HuH-7.5 (cell line): ENCODE measurements at places on chromosomes 2 and 18.

GRCh38 chr2:225055714-225056113 is 13.4 kb upstream of the DOCK10 start:
- no peak for DNase-seq

GRCh38 chr2:215966274-215966673 is 47.1 kb downstream of the MREG start:
- no peak for DNase-seq

GRCh38 chr2:174827371-174828369 is 63.4 kb upstream of the CHRNA1 start:
- no peak for DNase-seq

DNA sequence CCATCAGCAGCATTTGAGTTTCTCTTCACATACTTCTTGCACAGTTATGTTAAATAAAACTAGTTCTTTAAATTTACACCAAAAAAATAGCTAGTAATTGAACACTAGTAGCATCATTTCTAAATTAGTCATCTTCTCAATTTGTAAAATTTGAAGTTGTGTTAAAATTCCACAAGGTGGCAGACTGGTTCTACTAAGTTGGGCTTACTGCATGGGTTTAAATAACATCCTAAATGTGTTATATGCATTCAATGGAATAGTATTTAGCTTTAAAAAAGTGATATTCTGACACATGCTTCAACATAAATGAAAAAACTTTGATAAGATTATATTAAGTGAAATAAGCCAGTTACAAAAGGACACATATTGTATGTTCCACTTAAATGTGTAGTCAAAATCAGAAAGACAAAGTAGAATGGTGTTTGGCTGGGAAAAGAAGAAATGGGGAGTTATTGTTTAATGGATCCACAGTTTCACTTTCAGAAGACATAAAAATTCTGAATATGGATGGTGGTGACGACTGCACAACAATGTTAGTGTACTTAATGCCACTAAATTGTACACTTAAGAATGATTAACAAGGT is 28.7 kb upstream of the RPRD1A start:
- DNase-seq = peak; percentile 23

- DNase-seq = no peak
Measured at GRCh38 chr2:28274911-28275685, 117.6 kb upstream of the FOSL2 start.

DNA sequence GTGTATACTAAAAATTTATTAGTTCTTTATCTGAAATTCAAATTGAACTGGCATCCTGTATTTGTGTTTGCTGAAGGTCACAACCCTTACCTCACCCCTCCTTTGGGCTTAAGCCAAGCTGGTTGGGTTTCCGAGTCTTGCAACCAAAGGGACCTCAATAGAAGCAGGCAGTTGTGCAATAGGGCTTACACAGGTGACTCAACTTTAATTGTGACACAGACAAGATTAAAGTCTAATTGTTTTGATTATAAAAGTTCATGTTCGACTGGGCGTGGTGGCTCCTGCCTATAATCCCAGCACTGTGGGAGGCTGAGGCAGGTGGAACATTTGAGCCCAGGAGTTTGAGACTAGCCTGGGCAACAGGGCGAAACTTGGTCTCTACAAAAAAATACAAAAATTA is 71.5 kb downstream of the RAB31 start:
- DNase-seq = peak; percentile 56

DNA sequence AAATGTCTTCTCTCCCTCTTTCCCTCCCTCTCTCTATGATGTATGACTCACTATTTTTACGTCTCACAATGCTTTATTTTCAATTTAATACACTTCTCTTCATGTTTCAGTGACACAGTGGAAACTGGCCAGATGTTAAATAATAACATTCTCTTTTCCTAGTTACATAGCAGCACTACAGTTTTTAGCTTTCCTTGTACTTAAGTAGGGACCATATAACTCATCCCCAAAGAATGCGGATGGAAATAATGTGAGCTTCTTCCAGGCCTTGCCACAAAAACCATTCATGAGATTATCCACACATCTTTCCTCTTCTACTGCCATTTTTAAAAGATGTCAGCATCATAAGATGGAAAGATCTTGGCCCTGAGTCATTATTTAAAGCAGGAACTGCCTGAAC is 789.4 kb downstream of the LRP1B start:
- no peak for DNase-seq

DNA sequence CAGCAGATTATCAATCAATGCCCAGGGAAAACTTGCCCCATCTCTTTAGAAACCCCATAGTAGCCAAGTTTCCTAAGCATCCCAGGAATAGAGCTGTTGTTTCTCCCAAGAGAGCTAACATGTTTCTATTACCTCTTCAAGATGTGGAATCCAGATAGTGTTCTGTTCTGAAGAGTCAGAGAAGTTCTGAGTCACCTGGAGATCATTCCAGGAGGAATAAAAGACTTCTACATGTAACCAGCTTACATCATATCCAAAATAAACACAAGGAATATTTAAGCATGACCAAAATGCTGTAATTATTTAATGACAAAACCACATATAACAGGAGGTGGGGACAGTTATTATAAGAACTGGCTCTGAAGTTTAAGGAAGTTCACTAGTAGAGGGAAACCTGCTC is 51.0 kb upstream of the GORASP2 start:
- DNase-seq = no peak

- DNase-seq = no peak
Measured at GRCh38 chr2:28233164-28233676, 159.4 kb upstream of the FOSL2 start.

- DNase-seq = no peak
Measured at GRCh38 chr2:68411397-68412126, 46.5 kb downstream of the PLEK start.

DNA sequence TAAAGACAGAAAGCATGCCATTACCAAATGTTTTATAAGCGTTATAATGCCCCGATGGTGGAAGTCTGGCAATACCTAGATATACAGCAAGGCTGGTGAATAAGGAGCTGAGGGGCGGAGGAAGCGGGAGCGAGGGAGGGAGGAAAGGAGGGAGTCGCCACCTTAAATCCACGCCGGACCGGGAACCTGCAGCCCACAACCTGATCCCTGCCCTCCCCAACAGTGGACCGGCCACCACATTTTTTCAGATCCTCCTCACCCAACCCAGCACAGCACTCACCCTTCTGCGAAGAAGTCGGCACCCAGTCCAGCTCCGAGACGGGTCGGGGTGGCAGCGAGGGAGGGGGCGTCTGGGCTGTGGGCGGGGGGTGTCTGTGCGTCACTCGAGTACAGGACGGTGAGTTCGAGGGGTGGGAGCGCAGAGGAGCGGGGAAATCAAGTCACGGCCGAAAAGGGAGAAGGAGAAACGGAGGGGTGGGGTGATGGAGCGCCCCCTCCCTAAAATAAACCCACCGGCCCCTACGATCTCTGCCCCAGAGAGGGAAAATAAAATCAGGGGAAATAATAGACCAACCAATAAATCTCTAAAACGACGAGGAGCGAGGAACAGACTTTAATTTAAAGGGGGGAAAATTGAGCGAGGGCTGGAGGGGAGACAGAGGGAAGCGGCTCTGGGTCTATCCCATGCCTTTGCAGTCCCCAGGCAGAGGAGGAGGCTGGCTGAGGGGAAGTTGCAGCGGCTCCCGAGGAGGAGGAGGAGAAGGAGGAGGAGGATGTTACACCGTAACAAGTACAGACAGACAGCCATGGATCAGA is 96.5 kb upstream of the SERTAD2 start:
- peak; percentile 30 for DNase-seq

DNA sequence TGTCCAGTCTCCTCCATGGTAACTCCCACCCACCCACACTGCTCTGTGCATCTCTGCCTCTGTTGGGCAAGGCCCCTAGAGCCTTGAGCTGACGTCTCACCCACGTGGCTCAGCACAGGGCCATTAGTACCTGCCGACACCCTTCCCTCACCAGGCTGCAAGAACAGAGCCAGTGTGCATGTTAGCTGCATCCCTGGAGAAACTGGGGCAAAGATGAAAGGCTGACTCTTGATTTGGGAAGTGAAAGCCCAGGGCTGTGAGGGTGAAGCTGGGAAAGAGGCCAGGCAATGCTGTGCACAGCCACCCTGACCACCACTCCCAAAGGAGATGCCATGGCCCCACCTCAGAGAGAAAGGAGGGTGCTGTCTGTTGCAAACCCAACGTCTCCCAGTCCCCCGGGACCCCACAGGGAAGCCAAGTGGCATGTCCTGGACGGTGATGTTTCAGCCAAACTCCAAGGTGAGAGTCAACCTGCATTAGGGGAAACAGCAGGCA is 20.0 kb upstream of the HPCAL1 start:
- no peak for DNase-seq

- no peak for DNase-seq
Measured at GRCh38 chr2:22600999-22601398, 784.0 kb upstream of the KLHL29 start.

GRCh38 chr18:1227025-1227424 is 322.4 kb downstream of the ADCYAP1 start:
- no peak for DNase-seq

DNA sequence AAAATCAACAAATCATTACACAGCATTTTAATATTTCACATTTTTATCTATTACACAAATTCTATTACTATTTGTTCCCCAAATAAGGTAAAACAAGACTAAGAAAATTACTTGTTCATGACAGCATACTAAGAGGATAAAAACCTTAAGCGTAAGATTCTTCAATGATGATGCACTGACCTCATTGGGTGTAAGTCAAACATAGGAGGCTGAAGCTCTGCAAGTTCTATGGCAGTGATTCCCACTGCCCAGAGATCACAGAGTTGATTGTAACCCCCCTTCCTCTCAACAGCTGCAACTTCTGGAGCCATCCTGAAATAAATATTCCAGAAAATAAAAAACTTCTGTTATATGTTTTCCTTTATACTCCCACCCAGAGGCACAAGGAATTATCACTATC is 82.2 kb upstream of the CDKL4 start:
- no peak for DNase-seq

GRCh38 chr2:719191-719590 is 42.0 kb upstream of the TMEM18 start:
- DNase-seq = no peak

GRCh38 chr2:144374163-144374661 is 145.7 kb downstream of the ZEB2 start:
- no peak for DNase-seq

GRCh38 chr2:118806797-118807667 is 40.4 kb downstream of the EN1 start:
- no peak for DNase-seq

DNA sequence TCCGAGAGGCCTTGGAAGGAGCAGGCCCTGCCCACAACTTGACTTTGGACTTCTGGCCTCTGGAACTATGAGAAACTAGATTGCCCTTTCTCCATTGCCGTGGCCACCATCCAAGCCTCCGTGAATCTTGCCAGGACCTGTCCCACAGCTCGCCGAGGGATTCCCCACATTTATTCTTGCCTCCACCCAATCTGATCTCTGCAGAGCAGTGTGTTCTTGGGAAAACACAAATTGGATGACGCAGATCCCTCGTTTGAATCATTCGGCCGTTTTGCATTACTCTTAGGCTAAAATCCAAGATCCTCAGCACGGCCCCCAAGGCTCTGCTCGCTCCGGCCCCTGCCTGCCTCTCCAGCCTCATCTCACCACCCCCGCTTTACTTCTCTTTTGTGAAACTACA is 364.2 kb downstream of the ZNF516 start:
- no peak for DNase-seq

DNA sequence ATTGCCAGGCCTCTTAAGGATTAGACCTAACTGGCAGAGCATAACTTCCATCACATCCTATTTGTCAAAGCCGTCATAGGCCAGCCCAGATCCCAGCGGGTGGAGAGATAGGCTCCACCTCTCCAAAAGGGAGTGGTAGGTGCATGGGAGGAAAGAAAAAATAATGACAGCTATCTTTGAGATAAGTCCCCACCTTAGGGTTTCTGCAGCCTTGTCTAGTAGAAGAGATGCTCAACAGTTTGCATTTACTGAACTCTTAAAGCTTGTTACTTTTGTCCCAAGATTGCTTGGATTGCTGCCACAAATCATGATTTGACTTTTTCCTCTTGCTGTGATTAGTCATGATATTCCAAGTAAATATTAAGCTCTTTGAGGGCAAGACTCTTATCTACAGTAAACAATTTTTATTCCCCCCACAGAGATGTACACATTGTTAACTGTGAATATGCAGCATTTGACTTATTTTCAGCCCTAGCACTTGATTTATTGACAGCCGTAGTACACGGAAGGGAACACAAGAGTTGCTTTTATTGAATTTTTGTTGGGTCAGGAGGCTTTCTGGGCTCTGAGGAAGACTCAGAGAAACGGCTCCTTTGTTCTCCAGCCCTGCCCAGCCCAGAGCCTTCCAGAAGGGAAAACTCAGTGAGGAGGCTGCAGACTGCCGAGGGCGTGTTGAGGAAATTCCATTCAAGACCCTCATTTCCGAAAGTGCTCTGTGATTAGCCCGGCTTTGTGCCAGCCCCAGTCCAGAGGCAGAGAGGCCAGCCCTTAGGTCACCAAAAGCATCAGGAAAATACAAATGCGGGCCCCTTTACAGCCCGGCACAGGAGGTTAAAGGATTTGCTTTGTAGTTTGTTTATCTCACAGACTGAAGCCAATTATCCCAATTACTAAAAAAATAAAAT is 75.5 kb upstream of the ZNF532 start:
- no peak for DNase-seq

- DNase-seq = no peak
Measured at GRCh38 chr2:74206180-74206688, 7.8 kb downstream of the MTHFD2 start.

- DNase-seq = no peak
Measured at GRCh38 chr2:157375384-157375783, 49.8 kb upstream of the ERMN start.

GRCh38 chr2:107282135-107282534 is 396.2 kb upstream of the ST6GAL2 start:
- DNase-seq = no peak

DNA sequence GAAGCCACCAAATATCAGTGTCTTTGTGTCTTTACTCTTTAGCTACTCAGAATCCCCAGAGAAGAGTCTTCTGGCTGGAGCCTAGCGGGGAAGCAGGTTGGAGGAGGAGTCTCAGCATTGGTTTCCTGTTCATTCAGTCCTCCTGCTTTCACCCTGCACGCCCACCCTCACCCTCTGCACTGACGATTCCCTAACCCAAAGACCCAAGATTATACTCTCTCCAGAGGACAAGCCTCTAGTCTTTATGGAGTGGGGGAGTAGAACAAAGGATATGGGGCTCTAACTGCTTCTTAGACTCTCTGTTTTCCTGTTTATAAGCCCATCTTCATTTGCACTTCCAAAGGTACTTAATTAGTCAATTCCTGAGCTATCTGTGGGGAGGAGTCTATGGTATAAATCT is 338.8 kb downstream of the AGPS start:
- DNase-seq = no peak

GRCh38 chr18:41009926-41010325 is 945.1 kb upstream of the PIK3C3 start:
- DNase-seq = no peak

DNA sequence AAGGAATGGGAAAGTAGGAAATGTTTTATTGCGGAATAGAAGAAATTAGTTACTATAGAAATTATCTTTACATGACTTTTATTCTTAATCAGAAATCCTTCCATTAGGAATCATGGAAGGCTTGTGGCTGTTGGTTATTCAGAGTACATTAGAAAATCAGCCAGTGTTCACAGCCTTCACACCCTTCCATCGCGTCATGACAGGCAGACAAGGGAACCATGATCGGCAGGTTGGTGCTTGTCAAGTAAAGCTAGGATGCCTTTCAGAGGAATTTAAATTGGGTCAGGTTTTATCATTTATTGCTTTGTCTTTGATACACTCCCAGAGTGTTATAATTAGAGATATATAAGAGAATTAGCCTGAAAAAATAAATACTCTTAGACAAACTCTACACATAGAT is 400.6 kb downstream of the THSD7B start:
- DNase-seq = no peak
